ENCODE measurements at places on chromosomes 12 and 14.

- peak overlapping the region; percentile 24 for H3K4me3 ChIP-seq
- H3K4me1 ChIP-seq, result peaks cover 69% of the 10 kb centered on the region
- DNase-seq, result no peak
- no peaks in the 10 kb centered on the region for H3K27me3 ChIP-seq
- peak overlapping the region; percentile 35 for H3K27ac ChIP-seq
- no peaks in the 10 kb centered on the region for H3K36me3 ChIP-seq
These were observed 3.9 kb downstream of the CTDSP2 start for GRCh38 chr12:57842342-57843294.

GRCh38 chr12:109580684-109581333 lies 7.2 kb downstream of the MVK start:
- H3K27me3 ChIP-seq, result no peaks in the 10 kb centered on the region
- H3K36me3 ChIP-seq, result peaks cover 48% of the 10 kb centered on the region
- no peaks in the 10 kb centered on the region for H3K4me1 ChIP-seq
- H3K27ac ChIP-seq, result no peak overlapping the region
- no peak for DNase-seq

- H3K36me3 ChIP-seq, result no peaks in the 10 kb centered on the region
- H3K27me3 ChIP-seq, result no peaks in the 10 kb centered on the region
- DNase-seq, result peak; percentile 38
- peaks cover 48% of the 10 kb centered on the region for H3K4me1 ChIP-seq
These were observed 110.4 kb downstream of the ZFP36L1 start for GRCh38 chr14:68682166-68683103.

- H3K27me3 ChIP-seq, result no peaks in the 10 kb centered on the region
- DNase-seq, result no peak
- H3K4me1 ChIP-seq, result no peaks in the 10 kb centered on the region
These were observed 256.8 kb downstream of the C12orf50 start for GRCh38 chr12:87772401-87772800.

- no peaks in the 10 kb centered on the region for H3K27me3 ChIP-seq
- H3K4me3 ChIP-seq, result no peak overlapping the region
- H3K27ac ChIP-seq, result no peak overlapping the region
These were observed 206.6 kb upstream of the DIO3 start for GRCh38 chr14:101354726-101355125.

- no peaks in the 10 kb centered on the region for H3K36me3 ChIP-seq
- no peak overlapping the region for H3K27ac ChIP-seq
- H3K4me3 ChIP-seq, result no peak overlapping the region
These were observed 514.0 kb downstream of the FUT8 start for GRCh38 chr14:65926504-65926903.

- no peaks in the 10 kb centered on the region for H3K36me3 ChIP-seq
- H3K27me3 ChIP-seq, result no peaks in the 10 kb centered on the region
- no peaks in the 10 kb centered on the region for H3K4me1 ChIP-seq
These were observed 658.0 kb upstream of the MDGA2 start for GRCh38 chr14:48333221-48333920.

GRCh38 chr12:56922031-56922430 lies 12.2 kb downstream of the SDR9C7 start:
- H3K27me3 ChIP-seq, result peaks cover 3% of the 10 kb centered on the region
- H3K36me3 ChIP-seq, result no peaks in the 10 kb centered on the region
- H3K4me1 ChIP-seq, result no peaks in the 10 kb centered on the region

- H3K4me3 ChIP-seq, result no peak overlapping the region
- H3K4me1 ChIP-seq, result no peaks in the 10 kb centered on the region
- no peaks in the 10 kb centered on the region for H3K27me3 ChIP-seq
- peaks cover 72% of the 10 kb centered on the region for H3K36me3 ChIP-seq
- DNase-seq, result no peak
- no peak overlapping the region for H3K27ac ChIP-seq
These were observed 15.7 kb downstream of the NFYB start for GRCh38 chr12:104122298-104122697.

DNA sequence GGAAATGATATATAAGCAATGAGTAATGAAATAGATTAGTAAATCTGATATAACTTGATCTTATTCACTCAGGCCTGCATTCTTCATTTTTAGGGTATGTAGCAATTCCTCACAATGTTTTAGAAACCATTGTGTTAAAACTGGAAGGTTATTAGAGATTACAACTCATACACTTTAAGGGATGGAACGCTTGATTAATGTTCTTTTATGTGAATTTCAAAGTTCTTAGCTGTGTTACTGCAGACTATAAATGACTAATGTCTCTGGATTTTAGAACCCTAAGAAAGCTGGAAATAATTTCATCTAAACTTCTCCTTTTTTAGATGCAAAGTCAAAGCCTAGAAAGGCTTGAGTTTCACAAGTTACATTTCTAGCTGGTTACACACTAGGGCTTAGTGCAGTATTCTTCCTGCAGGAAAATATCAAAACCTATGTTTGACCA lies 148.2 kb upstream of the CLEC14A start:
- H3K27me3 ChIP-seq, result no peaks in the 10 kb centered on the region
- H3K4me3 ChIP-seq, result no peak overlapping the region
- no peaks in the 10 kb centered on the region for H3K4me1 ChIP-seq
- no peak for DNase-seq
- no peak overlapping the region for H3K27ac ChIP-seq

DNA sequence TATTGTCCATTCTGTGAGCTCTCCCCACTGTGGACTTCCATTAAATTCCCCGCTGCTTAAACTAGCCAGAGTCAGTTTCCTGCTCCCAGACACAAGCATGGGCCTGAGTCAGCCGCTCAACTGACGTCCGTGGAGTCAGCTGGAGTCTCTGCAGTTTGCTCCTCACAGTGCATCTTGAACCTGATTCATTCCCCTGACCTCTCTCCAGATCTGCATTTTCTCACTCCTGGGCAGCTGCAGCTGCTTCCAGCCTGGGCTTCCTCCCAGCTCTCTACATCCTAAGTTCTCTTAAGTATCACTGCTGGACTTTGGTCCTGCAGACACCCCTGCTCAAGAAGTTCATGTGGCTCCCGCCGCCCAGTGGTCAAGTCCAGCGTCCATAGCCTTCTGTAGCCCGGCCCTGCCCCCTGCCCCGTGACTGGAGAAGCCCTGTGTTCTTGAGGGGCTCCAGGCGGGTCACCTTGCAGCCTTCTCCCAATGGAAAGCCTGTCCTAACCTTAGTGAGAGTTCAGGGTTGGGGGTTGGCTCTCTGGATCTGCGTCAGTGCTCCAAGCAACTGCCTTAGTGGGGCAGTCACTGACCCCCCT lies 20.0 kb downstream of the NFKBIA start:
- H3K4me3 ChIP-seq, result no peak overlapping the region
- H3K4me1 ChIP-seq, result no peaks in the 10 kb centered on the region
- no peaks in the 10 kb centered on the region for H3K27me3 ChIP-seq
- H3K27ac ChIP-seq, result no peak overlapping the region
- no peaks in the 10 kb centered on the region for H3K36me3 ChIP-seq

DNA sequence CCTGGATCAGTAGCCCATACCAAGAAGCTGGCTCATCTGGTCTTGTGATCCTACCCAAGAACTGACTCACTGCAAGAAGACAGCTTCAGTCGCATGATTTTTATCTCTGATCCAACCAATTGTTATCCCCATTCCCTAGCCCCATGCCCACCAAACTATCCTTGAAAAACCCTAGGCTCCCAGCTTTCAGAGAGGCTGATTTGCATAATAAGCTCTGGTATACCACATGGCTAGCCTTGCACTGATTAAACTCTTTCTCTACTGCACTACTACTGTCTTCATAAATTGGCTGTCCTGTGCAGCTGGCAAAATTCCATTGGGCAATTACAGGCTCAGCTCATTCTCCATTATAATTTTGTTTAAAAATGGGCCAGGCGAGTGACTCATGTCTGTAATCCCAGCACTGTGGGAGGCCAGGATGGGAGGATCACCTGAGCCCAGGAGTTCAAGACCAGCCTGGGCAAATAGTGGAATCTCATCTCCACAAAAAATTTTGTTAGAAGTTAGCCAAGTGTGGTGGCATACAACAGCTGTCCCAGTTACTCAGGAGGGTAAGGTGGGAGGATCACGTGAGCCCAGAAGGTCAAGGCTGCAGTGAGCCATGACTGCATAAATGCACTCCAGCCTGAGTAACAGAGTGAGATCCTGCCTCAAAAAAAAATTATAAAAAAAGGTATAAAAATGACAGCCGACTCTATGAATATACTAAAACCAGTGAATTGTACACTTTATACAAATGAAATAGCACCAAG lies 76.7 kb upstream of the EIF5 start:
- H3K4me3 ChIP-seq, result no peak overlapping the region
- H3K36me3 ChIP-seq, result no peaks in the 10 kb centered on the region
- peaks cover 6% of the 10 kb centered on the region for H3K4me1 ChIP-seq

- DNase-seq, result no peak
- H3K4me1 ChIP-seq, result no peaks in the 10 kb centered on the region
- H3K4me3 ChIP-seq, result no peak overlapping the region
- no peaks in the 10 kb centered on the region for H3K36me3 ChIP-seq
These were observed 24.7 kb downstream of the TMEM63C start for GRCh38 chr14:77206261-77206824.

GRCh38 chr12:13183620-13184019 lies 12.9 kb upstream of the EMP1 start:
- no peaks in the 10 kb centered on the region for H3K27me3 ChIP-seq
- no peak overlapping the region for H3K27ac ChIP-seq
- H3K4me1 ChIP-seq, result peaks cover 13% of the 10 kb centered on the region
- H3K36me3 ChIP-seq, result no peaks in the 10 kb centered on the region
- H3K4me3 ChIP-seq, result no peak overlapping the region

DNA sequence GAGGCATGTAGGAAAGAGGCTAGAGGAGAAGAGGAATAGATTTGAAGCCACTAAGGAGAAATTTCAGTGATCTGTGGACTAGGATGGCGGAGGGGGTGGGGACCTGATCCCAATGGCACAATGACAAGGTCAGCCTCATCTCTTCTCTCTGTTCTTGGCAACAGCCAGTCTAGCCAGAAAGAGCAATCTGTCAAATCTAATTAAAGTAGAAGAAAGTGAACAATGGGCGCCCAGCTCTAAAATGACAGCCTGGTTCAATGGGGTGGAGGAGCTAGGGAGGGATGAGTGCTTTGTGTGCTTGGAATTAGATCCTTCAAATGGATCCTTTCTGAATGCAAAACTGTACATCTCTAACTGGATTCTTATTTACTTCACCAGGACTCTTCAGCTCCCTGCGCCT lies 37.2 kb upstream of the TUBA1C start:
- H3K4me3 ChIP-seq, result no peak overlapping the region
- H3K36me3 ChIP-seq, result no peaks in the 10 kb centered on the region
- H3K4me1 ChIP-seq, result no peaks in the 10 kb centered on the region
- H3K27ac ChIP-seq, result no peak overlapping the region
- DNase-seq, result no peak

DNA sequence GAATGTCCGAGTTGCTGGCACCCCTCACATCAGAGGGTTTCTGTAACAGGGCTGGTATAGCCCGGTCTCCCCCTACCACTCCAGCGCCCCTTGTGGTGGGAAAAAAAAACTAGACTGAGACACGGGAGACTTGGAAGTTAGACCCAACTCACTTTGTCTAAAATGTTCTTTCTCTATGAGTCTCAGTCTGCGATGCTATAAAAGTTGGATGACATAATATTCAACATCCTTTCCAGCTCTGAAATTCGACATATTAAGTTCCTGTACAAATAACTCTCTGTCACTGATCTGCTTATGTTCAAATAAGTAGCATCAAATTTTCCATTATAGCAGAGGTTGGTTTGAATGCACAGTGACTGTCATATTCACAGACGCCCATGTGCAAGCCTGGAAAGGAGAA lies 25.7 kb upstream of the TC2N start:
- no peaks in the 10 kb centered on the region for H3K27me3 ChIP-seq
- H3K4me3 ChIP-seq, result no peak overlapping the region
- no peaks in the 10 kb centered on the region for H3K36me3 ChIP-seq
- DNase-seq, result no peak
- H3K27ac ChIP-seq, result no peak overlapping the region
- H3K4me1 ChIP-seq, result peaks cover 20% of the 10 kb centered on the region

GRCh38 chr12:79373896-79374499 lies 316.8 kb downstream of the PAWR start:
- no peak overlapping the region for H3K27ac ChIP-seq
- H3K27me3 ChIP-seq, result no peaks in the 10 kb centered on the region
- no peak overlapping the region for H3K4me3 ChIP-seq
- DNase-seq, result no peak

GRCh38 chr14:102875652-102876051 lies 46.8 kb upstream of the AMN start:
- H3K36me3 ChIP-seq, result peaks cover 75% of the 10 kb centered on the region
- H3K4me3 ChIP-seq, result no peak overlapping the region

DNA sequence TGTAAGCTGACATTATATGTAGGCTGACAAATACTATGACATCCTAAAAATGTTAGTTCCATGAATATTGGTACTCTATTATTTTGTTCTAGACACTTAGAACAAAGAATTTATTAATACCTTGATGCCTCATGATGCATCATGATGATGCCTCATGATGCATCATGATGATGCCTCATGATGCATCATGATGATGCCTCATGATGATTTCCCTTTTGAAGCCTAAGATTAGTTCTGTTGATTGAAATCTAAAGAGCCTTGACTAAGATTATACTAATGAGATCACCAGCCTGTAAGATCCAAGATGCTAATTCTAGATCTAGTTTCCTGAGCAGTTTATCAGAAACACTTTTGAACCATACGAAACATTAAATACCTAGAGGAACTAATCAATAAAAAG lies 4.6 kb upstream of the CEP128 start:
- no peak overlapping the region for H3K27ac ChIP-seq
- H3K27me3 ChIP-seq, result no peaks in the 10 kb centered on the region
- peaks cover 11% of the 10 kb centered on the region for H3K4me1 ChIP-seq

DNA sequence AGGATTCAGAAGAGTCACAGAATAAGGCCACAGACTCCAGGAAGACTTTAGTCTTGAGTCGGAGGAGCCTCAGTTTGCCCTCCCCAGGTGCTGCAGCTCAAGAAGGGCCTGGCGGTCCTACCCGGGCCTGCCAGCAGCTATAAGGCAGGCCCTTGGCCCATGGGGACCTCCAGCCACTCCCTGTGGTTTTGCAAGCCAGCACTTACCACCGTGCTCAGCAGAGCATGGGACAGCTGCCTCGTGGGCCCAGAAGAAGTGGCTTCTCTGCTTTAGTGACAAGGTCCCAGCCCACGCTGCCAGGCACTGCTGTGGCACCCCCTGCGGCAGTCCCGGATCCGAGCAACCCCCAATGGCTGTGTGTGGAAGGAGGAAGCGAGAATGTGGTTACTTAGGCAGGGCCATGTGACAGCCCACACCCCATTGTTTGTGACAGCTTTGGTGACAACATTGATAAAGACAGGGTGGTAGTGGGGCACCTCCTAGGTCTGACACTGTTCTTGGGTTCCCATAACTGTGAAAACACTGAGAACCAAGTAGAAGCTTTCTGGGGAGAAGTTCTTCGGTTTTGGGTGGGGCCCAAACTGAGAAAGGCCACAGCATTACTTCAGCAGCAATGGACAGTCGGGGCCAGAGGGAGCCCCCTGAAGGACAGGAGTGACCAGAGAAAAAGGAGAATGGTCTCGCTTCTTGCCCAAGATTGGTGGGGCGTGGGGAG lies at the start of gene SELPLG:
Gene SELPLG (minus strand): TSS at position 361 of the 715 bp plus-strand sequence. CDS start 9,587 bp downstream, outside the sequence.
- peak; percentile 79 for DNase-seq
- H3K4me3 ChIP-seq, result peak within 1 kb of the TSS; percentile 84
- peaks cover 55% of the 10 kb centered on the region for H3K4me1 ChIP-seq
- peak within 1 kb of the TSS; percentile 95 for H3K27ac ChIP-seq
- H3K27me3 ChIP-seq, result no peaks in the 10 kb centered on the region

DNA sequence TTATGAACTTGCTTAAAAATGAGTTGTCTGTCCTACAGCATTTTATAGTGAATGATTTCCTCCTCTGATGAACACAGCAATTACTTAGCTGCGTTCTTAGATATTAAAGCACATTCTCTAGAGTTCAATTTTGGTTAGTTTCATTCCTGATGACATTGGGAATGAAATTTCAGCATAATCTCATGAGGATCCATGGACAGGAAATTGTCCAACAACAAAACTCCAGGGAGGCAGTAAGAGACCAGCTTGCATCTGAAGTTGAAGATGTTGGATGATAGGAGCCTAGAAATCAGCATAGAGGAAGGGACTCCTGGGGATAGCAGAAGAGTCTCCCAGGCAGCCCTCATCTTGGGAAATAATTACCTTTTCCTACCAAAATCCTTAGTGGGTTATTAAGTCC lies 128.7 kb upstream of the RAP1B start:
- no peak for DNase-seq
- H3K4me3 ChIP-seq, result no peak overlapping the region
- H3K27ac ChIP-seq, result no peak overlapping the region
